ENCODE measurements at places on chromosomes 13 and 19.

DNA sequence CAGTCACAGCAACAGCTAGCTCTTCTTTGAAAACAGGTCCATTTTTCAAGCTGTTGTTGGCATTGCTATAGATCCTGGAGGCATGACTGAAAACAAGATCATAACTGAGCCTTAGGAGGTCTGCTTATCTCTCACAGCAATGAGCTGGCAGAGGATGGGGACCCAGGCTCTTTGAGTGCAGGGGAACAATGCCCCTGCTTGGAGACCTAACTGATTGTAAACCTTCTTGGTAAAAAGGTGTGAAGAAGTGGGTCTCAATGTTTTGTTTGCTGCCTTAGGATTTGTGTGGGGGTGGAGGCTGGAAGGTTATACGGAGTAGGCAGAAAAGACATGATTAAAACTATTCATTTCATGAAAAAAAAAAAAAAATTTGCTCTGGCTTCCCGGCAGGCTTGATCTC is 94.6 kb downstream of the EFNB2 start:
- DNase-seq = no peak

DNA sequence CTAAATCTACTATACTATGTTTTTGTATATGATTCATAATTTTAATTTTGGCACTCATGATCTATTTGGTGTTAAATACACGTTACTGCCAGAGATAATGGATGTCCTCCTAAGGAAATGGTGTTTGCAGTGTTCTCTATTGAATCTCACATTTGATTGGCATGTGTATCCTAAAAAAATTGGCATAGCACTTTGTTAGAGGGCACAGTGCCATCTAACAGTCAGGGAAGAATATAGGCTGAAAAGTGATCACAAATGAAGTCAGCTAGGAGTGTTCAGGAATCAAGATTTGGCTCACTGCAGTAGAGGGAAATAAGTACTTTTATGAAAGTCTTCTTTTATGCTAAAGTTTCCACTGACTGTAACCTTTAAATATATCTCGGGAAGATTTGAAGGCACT is 624.6 kb downstream of the GPC6 start:
- no peak for DNase-seq

DNA sequence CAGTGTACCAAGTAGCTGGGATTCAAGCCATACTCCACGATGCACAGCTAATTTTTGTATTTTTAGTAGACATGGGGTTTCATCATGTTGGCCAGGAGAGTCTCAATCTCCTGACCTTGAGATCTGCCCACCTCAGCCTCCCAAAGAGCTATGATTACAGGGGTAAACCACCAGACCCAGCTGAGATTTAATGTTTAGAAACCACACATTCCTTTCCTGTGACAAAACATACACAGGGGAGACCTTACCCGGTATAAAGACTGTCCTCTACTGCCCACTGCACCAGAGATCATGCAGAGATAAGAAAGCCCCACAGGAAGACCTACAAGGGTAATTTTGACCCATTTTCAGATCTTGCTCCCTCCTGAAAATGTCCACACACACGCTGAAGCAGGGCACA is 22.8 kb upstream of the ZNF83 start:
- DNase-seq = no peak

DNA sequence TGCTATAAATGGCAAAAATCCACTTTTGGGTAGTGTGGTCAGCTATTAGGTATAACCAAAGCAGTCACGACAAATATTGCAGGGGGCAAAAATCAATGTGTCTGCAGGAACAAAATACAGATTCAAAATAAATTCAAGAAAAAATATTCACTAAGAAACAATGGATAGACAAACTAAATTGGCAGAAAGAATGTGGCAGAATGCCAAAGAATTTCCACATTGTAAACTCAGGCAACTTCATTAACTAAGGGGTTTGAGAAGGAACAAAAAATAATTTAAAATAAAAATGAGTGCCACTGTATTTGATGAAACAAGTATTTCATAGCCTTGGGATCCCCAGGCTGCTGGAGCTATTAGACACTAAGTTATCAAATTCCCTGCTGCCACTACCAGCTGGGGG is 193.1 kb downstream of the VWA8 start:
- no peak for DNase-seq

GRCh38 chr19:3443840-3444694 is 36.3 kb downstream of the SMIM24 start:
- DNase-seq = no peak

All from CD4-positive, alpha-beta T cell treated with Interferon alpha-2 for 1 hour (primary cell).